Activated naive CD8-positive, alpha-beta T cell treated with anti-CD3 and anti-CD28 coated beads for 36 hours (primary cell): ENCODE measurements at places on chromosomes 11 and 22. TPM values are rescaled to one million over a fixed set of nuclear protein-coding genes. Genes with fewer than 3 reads are reported as not detected.

- no peak for DNase-seq
Observed at GRCh38 chr11:11757909-11758308, 83.9 kb upstream of the USP47 start.

DNA sequence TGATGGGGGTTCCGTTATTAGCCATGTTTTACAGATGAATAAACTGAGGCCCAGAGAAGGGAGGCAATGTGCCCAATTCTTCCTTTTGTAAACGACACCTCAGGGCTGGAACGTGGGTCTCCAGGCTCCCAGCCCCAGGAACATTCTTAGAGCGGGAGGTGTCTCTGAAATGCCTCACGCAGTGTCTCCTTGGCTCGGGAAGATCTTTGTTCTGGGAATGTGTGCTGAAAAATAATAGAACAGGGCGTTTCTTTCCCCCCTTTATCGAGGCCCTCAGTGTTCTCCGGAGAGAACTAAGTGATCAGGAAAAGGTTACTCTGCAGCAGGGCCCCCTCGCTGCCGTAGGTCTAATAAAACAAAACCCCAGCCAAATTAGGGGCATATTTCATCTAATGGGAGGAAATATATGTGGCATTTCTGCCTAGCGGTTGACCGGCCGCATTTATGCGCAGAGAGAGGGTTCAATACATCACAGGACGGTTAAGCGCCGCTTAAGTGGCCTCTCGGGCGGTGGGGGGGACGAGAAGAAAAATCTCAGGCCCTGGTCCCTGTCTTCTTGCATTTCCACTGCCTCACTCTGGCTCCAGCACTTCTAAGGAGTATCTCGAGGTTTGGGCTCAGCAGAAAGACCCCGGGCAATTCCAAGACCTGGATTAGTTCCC lies 564.3 kb downstream of the MN1 start:
- no peak for DNase-seq

DNA sequence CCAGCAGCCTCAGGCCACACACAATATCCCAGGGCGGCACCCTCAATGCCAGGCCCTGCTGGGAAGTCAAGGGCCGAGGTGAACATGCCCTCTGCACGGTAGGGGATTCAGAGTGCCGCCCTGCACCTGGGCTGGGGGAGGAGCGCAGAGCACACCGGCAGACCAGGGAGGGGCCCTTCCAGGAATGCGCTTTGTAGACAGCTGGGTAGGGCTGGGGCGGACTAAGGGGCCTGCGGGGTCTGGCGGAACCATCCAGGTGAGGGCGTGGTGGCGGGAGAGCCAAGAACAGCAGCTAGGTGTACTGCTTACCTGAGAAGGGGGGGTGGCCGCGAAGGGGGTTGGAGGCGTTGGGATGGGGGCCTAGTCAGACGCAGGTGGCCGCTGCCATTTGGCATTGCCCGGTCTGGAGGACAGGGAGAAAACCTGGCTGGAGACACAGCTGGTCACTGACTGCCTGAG lies 26.0 kb downstream of the DUSP8 start:
- DNase-seq = no peak

DNA sequence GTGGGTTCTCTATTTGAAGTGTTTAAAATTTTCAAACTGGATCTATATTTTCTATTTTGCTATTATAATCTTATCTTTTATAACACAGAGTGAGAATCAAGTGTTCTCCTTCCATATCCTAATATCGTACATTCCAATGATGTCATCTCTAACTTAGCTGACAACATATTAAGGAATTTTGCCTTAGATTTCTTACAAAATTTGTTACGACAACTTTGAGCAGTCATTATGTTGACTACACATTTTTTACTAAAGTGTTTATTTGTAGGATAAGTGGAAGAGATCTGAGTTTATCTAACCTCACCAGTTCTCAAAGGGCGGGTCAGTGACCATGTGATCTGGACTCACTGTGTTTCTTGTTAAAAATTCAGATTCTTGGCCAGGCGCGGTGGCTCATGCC lies 12.7 kb downstream of the BTG4 start:
- DNase-seq = no peak

GRCh38 chr22:22813126-22814075 lies 74.2 kb upstream of the IGLL5 start:
- DNase-seq = no peak

DNA sequence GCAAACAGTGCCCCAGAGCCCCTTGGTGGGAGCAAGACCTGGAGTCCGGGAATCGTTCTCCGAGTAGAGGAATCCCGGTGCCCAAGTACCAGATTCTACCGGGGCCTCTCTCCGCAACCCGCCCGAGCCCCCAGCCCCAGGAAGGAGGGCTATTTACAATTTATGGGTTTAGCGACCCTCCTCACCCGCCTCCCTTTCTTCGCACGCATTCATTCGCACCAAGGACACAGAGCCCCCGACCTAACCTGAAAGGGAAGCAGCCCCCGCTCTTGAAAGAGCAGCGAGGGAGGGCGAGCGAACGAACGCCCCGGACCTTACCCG lies 628 bp downstream of the LRP4 start:
- DNase-seq = no peak

GRCh38 chr11:111097191-111097590 lies 148.3 kb upstream of the POU2AF2 start:
- no peak for DNase-seq

DNA sequence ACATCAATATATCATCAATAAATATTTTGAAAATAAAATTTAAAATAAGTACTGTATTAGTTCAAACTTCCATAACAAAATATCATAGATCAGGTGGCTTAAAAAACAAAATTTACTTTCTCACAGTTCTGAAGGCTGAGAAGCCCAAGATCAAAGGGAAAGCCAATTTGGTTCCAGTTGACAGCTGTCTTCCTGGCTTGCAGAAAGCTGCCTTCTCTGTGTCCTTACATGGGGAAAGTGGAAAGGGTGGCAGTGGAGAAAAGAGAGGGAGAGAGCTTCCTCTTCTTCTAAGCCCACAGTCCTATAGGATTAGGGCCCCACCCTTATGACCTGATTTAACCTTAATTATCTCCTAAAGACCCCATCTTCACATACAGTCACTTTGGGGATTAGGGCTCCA lies 51.2 kb upstream of the MYOD1 start:
- DNase-seq = no peak

- peak; percentile 81 for DNase-seq
Observed at GRCh38 chr22:18024276-18024939, at the start of gene MICAL3. Gene MICAL3, minus strand, starts transcription at chr22:18024561. Its CDS starts 117,749 bp downstream, at chr22:17906812.

- no peak for DNase-seq
Observed at GRCh38 chr11:5684036-5684645, 733 bp downstream of the TRIM5 start.

DNA sequence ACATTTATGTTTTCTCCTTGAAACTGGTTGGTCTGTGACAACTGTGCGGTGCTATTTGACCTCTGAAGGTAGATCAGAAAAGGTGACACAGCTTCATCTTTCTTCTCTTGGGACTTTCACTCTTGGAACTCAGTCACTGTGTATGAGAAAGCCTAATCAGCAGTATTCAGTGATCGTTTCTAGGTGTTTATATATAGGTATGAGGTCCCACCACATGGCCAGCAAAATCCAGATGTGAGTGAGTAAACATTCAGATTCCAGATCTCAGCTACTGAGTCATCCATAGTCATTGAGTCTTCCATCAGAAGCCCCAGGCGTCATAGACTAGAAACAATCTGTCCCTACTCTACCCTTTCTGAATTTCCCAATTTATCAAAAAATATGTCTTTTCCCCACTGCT lies 117.3 kb upstream of the CTSC start:
- DNase-seq = no peak

DNA sequence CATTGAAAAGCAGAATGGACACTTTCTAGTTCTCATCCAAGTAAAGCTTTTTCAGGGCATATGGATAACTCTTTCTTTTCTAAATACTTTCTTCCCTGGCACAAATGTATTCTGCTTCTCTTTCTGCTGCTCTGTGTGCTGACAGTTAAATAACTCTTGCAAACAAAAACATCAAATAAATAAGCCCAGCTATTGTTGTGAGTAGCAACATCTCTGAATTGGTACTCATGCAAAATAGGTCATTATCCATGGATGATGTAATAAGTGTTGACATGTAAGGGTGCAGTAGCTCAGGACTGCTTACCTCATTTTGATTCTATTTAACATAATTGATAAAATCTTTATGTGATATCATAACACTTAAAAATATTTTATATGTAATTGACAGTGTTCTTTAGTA lies 164.3 kb downstream of the MSANTD4 start:
- no peak for DNase-seq

DNA sequence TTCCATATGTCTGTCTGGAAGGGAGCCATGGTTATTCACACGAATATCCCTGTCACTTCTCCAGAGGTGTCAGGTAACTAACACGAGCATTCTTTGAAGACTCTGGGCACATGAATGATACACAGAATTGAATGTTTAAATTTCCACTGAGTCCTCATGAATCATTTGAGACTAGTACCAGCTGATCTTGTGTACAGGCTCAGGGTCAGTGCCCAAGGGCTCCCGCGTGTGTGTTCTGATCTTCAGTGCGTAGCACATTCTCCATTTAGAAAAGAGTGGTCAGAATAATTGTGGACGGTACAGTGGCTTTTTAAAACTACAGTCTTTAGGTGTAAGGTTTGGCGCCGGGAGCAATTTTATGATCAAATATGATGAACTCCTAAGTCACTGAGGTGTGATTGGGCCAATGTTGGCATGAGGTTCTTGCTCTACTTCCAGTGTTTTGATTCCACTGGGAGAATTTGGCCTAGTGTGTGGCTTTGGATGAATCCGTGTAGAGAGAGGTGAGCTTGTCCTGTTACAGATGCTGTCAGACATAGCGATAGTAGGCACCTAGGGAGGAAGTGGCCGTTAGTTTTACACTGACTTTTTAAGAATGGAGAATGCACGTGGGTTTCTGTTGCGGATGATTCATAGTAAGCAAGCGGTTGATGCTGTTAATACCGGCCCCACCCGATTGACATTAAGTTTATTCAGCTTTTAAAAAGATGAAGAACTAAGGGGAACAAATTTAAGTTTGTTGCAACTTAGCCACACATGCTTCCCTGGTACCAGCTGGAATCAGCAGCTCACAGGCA lies 22.2 kb downstream of the NUP50 start:
- no peak for DNase-seq

GRCh38 chr11:79059141-79059540 lies 381.7 kb downstream of the TENM4 start:
- DNase-seq = no peak

- no peak for DNase-seq
Observed at GRCh38 chr11:65709661-65710060, 2.4 kb upstream of the KAT5 start.

DNA sequence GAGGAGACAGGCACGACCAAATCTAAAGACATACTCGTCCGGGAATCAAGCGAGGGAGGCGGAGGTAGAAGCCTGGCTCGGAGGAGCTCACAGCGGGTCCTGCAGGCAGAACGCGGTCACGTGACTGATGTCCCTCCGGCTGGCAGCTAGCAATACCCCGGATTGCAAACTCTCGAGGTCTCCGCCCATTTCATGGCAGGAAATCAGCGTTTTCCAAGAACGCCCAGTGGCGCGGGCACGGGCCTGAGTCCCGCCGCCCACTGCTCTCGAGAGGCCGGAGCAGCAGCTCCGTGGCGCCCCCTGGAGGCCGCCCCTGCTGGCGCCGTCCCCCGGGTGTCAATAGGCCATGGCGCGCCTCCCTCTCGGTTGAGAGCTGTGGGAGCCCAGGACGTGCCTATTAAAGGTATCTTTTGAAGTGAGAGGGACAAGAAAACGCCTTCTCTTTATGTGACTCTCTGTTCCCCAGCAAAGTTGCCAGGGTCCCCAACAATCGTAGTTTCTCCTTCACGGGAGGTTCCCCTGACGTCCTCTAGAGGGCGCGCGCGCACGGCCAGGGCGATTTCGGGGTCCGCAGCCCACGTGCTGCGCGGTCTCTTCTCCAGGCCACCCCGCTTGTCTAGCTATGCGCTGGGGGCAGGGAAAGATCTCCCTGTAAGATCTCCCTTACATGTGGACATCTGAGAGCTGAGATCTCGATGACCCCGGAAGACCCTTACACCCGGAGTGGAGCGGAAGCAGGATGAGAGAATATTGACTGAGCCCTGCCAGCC lies 37.3 kb upstream of the RBFOX2 start:
- peak; percentile 76 for DNase-seq

DNA sequence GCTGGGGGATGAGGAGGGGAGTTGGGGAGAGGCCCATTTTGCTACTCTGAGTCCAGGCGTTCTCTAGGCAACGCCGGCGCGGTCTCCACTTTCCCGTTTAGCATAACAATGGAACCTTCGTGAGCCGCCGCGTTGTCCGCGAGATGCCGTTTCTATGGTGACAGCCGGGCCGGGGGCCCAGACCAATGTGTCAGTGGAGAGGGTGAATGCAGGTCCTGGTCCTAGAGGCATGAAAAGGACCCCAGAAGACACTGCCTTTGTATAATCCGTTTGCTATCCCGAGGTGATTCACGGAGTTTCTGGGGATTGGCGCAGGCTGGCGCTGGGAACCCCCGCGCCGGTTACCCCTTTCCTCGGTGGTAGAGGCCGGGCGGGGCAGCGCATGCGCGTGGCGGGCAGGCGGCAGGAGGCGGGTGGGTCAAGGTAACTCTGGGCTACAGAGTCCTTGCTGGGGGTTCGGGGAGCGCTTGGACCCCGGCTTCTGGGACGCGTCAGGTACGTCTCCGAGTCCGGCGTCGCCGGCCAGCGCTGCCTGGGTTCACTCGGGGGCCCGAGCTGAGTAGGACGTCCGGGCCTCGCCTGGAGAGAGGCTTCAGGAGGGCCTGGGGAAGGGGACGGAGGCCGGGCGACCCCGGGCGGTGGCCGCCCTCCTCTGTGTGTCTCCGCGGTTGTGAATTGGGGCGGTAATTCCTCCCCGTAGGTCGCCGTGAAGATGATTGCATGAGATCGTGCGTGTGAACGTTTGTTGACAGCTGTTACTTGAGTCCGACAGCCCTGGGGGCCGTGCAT lies at the start of the genes CBY1 and FAM227A:
Gene CBY1 (plus strand): TSS at position 383 of the 789 bp plus-strand sequence. CDS start 11,417 bp downstream, outside the sequence.
Gene FAM227A (minus strand): TSS at position 137 of the 789 bp plus-strand sequence. CDS start 6,224 bp downstream, outside the sequence.
- peak; percentile 88 for DNase-seq

DNA sequence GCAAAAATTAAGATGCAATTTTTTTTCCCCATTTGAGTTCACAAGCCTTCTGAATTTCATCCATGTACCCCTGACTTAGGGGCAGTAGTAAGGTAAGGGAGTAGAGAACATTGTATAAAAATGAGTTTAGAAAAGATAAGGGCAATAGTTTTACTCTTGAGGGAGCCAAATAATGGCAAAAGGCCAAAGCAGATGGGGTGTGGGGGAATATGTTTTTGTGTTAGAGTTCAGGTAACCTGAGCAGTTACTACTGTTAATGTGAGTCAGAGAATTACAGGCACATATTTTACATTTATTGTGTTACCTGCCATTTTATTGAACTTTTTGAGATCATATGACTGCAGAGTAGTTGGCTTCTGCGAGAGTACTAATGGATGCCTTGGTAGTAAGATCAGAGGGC lies 3.1 kb downstream of the EED start:
- no peak for DNase-seq

GRCh38 chr11:14973621-14974514 lies 1.7 kb upstream of the CALCA start:
- peak; percentile 48 for DNase-seq

- DNase-seq = no peak
Observed at GRCh38 chr11:48134221-48134922, 82.2 kb upstream of the OR4B1 start.

GRCh38 chr11:93548679-93549319 lies 5.6 kb upstream of the SMCO4 start:
- no peak for DNase-seq

TRIM49C gene
- not detected for total RNA-seq

GCAT gene
- 11.6 TPM for total RNA-seq

CHRDL2 gene
- total RNA-seq = not detected

MS4A3 gene
- total RNA-seq = not detected

ZNF70 gene
- total RNA-seq = 1.9 TPM

ENTHD1 gene
- total RNA-seq = 0.20 TPM

ROM1 gene
- 2.8 TPM for total RNA-seq

TP53AIP1 gene
- not detected for total RNA-seq

MISFA gene
- total RNA-seq = 0.54 TPM

ASPHD2 gene
- total RNA-seq = 15.9 TPM

TNNI2 gene
- not detected for total RNA-seq
